GM23248 (cell line): ENCODE measurements at places on chromosomes 2 and 18. TPM values are rescaled to one million over a fixed set of nuclear protein-coding genes. Genes with fewer than 3 reads are reported as not detected.
A peak's percentile ranks its signal among the peaks of the same experiment; 100 is the strongest.

DNA sequence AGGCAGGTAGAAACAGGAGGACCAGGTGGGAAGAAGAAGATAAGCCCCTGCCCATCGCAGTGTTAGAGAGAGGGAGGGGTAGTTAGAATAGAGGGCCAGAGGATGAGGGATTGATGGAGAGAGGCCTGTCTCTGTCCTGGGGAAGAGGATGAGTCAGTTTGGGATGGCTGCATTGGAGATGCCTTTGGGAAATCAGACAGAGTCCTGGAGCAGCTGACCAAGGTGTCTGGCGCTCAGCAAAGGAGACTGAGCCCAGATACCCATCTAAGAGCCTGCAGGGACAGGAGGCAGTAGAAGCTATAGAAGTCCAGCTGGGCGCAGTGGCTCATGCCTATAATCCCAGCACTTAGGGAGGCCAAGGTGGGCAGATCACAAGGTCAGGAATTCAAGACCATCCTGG lies 177.8 kb upstream of the HAAO start:
- DNase-seq: peak; percentile 69

DNA sequence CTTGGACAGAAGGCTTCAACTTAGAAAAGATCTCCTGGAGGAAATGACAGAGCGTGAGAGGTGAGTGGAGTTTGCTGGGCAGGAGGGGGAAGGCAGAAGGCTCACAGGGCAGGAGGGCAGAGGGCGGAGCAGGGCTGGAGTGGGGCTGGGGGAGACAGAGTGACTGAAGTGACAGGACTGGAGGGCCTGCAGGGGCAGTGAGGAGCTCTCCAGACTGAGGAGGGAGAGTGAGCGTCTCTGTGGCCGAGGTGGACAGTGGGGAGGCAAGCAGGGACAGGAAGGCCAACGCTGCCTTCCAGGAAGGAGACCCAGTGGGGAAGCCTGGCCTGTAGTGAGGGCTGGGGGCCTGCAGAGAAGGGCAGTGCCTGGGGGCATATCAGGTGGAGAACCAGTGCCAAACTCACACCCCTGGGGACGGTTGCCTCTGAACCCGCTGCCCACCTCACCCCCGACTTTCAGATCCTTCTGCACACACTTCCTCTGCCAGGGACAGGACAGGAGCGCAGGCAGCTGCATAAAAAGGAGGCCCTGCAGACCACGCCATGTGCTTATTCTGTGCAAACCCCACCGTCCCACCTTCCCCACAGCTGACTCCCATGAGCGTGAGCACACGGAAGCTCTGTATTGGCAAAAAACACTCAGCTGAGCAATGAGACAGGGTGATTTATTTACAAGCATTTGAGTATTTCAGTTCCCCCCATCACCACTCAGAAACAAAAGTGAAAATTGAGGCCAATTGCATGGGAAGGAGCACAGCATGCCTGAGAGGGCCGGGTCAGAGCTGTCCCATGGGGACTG lies 244.3 kb downstream of the FAM210A start:
- no peak for DNase-seq

DNA sequence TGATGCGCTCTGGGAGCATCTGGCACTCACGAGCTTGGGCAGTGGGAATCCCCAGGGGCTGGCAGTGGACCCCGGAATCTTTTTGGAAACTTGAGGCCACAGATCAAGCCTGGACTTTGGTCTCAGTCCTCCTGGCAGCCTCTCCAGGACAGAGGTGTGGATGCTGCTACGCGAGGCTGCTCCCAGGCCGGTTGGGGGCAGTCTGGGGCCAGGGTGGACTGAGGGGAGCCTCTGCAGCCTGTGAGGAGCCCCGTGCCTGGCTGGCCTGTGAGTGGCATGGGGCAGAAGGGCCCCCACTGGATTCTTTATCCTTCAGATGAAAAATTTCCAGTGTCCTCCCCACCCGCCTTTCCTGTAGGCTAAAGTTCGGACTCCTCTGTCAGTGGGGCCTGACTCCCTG lies 12.7 kb upstream of the DES start:
- DNase-seq: peak; percentile 41

GRCh38 chr18:24185805-24186204 lies 46.9 kb downstream of the CABYR start:
- no peak for DNase-seq

DNA sequence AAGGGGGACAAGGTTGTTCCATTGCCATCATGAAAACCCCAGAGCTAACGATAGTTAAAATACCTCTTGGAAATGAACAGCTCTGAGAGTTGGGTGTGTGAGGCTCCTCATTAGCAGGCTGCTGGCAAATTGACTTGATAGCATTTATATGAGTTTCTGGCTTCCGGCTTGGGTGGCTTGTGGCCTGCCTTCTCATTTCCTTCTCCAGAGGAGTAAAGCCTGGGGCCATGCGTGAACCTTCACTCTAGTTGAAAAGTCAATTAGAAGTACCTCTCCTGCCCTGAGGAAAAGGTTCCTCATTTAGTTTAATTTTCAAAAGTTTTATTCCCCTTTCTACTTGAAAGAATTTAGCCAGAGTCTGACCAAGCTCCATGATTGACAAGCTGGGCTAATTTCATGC lies 67.1 kb downstream of the MGAT5 start:
- no peak for DNase-seq

- DNase-seq: peak; percentile 87
These were observed 106.0 kb downstream of the KIAA1328 start for GRCh38 chr18:36934884-36935283.

GRCh38 chr2:237533668-237534161 lies 32.7 kb upstream of the PRLH start:
- peak; percentile 91 for DNase-seq

DNA sequence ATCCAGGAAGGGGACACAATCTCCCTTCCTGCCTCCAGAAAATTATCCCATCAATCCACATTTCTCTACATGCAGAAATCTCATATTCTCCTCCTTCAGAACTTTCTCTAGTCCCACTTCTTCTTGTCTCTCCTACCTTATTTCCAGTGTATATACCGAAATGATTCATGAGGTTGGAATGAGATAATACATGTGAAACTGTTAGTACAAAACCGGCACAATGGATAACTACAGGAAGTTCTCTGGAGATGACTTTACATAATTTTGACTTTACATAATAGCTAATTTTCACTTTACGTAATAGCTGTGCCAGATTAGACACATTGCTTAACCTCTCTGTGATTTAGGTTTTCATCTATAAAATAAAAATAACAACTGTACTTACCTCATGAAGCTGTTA lies 801.3 kb downstream of the ERBB4 start:
- peak; percentile 1 for DNase-seq

GRCh38 chr2:217525076-217525475 lies 477.7 kb downstream of the TNS1 start:
- no peak for DNase-seq

DNA sequence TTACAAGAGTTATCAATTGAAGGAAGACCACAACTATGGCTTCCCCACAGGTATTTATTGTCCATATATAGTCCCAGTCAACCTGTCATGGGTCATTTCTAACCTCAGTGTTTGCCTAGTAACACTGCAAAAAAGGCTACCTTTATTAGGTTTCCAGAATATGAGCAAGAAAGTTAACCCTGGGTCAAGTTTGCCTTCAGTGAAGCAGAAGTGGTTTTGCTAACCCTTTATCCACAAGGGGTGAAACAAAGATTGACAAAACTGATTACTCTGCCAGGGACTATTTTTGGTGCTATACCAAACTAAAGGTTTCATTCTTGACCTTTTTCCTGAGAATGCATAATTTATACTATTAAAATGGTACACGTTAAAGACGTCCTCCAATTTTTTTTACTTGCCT lies 28.8 kb downstream of the SP100 start:
- no peak for DNase-seq

GRCh38 chr2:115208493-115209164 lies 766.2 kb downstream of the DPP10 start:
- DNase-seq: no peak

DNA sequence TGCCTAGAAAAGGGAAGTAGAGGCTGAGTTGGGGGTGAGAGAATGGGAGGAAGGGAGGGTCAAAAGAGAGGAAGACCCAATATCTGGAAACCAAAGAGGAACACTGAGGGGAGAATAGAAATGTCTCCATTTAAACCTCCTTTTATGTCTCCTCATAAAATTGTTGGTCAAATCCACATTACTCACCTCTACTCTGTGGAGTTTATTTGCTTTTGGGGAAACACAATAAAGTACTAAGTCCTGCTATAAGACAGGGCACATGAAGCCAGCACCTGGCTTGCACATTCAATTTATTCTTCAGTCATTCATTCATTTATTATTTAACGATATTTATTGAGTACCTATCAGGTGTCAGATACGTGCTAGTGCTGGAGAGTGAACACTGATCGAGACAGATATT lies 60.3 kb upstream of the NFE2L2 start:
- no peak for DNase-seq

DNA sequence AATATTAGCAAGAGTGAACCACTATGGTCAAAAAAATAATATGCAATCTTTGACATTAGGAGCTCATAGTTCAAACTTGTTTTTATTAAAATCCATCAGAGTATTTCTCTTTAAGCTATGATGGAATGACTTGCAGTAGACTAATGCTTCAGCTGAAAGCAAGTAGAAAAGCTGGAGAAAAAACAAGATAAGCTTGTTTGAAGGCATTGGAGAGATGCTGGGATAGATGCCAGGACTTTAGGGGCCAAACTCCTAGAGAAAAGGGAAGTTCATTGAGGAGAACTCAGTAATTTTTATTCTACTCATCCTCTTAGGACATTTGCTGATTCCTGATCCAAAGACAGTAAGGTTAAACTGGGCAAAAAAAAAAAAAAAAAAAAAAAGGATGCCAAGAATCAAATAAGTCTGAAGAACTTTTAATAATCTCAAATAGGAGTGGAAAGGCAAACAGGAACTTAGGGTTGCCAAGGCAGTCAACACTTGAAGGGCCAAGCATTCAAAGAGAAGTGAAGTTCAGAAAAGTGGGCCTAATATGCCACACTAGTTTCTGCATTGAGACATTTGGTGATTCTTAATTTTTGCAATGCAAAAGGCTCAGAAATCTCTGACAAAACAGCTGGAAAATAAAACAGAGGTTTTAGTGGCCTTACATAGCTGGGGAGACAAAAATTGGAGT lies 19.7 kb upstream of the AFF3 start:
- no peak for DNase-seq

DNA sequence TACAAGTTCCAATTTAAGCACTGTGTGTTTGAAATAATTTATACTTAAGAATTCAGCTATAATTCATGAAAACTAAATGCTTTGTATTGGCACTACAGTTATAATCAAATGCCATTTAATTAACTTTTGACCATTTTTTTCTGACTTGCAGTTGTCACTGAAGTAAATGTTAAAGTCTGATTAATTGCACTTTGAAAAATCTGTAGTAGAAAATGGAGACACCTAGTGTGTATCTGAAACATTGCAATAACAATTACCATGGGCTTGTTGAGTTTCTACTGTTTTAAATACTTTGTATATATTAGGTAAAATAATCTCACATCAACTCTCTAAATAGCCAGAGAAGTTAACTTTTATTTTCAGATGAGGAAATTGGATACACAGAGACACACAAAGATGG lies 458.6 kb upstream of the FSIP2 start:
- DNase-seq: peak; percentile 33

GRCh38 chr2:45691171-45691999 lies 39.9 kb downstream of the PRKCE start:
- no peak for DNase-seq

CPO gene
- not detected in 2 replicates for total RNA-seq

ST8SIA5 gene
- total RNA-seq: 0.13 TPM in 1 of 2 replicates, not detected in the other

SPATA3 gene
- not detected in 2 replicates for total RNA-seq

STPG4 gene
- total RNA-seq: not detected in 2 replicates

ARHGEF4 gene
- total RNA-seq: 12.0 and 26.0 TPM in 2 replicates
